ENCODE measurements at places on chromosomes 6 and 20.

DNA sequence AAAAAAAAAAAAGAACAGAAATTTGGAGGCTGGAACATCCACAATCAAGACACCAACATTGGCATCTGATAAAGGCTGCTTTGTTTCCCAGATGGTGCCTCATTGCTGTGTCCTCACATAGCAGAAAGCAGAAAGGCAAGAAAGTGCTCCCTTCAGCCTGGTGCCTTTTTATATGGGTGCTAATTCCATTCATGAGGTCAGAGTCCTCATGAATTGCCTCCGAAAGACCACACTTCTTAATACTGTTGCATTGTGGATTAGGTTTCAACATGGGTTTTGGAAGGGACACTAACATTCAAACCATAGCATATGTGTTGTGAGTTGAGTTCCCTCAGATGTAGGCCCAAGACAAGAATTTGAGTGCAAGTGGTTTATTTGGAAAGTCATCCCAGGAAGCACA is 8.0 kb upstream of the C20orf202 start:
- no peak for DNase-seq

DNA sequence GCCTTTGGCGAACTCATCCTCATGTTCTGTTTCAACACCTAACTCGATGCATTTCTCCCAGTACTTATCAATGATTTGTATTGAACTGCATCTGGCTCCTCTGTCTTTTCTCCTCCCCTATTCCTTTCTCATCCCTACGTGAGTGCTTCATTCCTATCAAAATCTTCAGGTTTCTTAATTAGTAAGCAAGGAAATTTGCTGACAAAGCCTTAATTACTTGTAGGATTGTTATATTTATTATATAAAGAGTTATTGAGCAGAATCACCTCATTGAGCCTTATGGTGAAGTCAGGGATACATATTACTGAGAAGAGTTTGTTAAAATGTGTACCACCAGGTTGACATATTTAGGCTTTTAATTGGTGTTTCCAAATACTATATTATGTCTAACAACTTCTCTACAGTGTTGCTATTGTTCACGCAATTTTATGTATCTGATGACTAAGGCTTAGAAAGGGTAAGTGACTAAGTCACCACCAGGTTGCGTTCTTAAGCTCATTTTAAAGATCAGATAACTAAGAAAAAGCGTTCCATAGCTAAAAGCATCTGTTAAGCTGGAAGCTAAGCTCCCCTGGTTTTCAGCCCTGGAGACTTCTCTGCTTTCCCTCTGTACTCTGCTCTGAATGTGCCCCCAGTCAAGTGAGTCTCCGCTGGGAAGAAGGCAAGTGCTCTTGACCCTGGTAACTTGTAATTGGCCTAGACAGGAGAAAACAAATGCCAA is 18.9 kb downstream of the SCGN start:
- DNase-seq: peak; percentile 14

- DNase-seq: no peak
Observed at GRCh38 chr6:134452906-134453305, 135.0 kb upstream of the SGK1 start.

DNA sequence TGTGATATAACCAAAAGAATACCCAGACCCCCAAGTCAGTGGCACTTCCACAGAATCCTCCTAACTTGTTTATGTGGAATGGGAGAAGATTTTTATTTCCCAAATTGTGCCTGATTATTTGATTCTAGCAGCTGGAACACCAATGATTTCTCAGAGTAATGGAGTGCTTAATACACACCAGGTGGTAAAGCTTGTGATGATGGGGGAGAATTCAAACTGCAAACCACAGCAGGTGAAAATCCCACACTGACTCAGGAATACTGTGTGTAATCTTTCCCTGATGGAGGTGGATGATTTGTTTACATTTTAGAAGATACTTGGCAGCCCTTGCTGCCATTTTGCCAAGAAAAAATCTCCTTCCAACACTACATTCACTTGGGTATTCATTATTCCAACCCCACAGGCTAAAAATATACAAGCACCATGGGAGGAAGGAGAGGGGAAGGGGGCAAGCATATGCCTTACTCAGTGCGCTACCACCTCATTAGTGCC is 212.7 kb upstream of the PLN start:
- DNase-seq: no peak

DNA sequence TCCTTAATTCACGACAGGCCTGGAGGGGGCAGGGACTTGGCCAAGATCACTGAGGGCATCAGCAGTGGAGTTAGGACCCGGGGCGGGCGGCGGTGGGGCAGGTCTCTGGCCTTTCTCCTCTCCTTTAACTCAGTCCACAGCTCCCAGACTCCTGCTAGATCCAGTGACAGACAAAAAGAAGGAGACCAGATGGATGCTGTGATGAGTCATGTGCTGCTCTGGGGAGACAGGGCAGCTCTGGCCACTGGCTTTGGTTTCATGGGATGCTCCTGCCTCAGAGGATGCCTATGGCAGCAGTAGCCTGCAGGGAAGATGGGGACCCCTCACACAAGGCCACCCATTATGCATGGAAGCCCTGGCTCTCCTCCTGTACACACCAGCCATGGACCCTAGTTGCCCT is 20.5 kb downstream of the EPB41L1 start:
- no peak for DNase-seq

DNA sequence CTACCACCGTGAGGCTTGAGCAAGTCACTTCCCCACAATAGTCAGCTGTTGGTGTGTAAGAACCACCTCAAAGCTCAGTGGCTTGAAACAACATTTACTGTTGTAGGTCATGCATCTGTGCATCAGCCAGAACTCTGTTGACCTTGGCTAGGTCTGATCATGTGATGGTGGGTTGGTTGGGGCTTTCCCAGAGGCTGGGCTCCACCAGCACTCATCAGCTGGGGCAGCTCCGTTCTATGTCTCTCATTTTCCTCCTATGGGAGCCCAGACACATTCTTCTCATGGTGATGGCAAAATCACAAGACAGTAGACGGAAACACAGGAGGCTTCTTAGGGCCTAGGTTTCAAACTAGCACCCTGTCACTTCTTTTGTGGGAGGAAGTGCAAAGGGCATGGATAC is 42.8 kb upstream of the PSMF1 start:
- DNase-seq: no peak

DNA sequence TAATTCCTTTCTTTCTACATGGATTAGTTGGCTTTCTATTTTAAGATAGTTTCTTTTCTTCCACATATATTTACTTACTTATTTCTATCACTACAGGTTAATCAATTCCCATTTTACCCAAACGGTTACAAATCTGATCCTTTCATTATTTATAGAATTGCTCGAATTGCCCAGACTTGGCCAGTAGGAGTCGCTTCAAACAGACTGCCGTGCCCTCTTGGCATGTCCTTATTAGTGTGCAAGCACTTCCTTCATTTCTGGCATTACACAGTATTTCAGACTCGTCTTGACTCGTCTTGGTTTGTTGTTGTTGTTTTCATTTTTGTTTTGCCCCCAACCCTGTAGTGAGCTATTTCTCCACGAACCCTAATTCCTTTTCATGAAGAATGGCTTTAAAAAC is 74.6 kb downstream of the SAMD3 start:
- peak; percentile 30 for DNase-seq

DNA sequence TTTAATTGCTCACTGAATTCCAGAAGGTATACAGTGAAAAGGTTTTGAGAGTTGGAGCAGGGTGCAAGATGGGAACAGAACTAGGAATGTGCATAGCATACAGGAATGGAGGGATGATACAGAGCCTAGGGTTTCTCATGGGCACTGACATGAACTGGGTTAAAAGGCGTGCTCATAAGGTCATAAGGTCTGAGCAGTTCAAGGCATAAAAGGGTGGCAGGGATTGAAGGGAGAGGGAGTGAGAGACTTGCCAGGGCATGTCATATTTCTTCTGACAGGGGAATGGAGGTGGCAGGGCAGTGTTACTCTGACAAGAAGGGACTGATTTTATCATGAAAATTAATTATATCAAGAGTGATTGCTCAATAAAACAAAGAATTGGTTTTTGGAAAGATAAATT is 4.7 kb downstream of the MLIP start:
- DNase-seq: no peak

Measured in hematopoietic multipotent progenitor cell treated with erythropoietin and hydrocortisone succinate and interleukin-3 and kit ligand, for 8 days (in vitro differentiated cells).